ENCODE measurements at places on chromosomes 1 and 21.

GRCh38 chr1:59892841-59893811 is 33.4 kb downstream of the CYP2J2 start:
- no peak for DNase-seq

- no peak for DNase-seq
Measured at GRCh38 chr1:211641044-211641800, 34.2 kb downstream of the NEK2 start.

GRCh38 chr1:197557302-197557701 is 218.0 kb downstream of the DENND1B start:
- peak; percentile 30 for DNase-seq

- DNase-seq = peak; percentile 80
Measured at GRCh38 chr1:216600730-216601609, 122.3 kb downstream of the ESRRG start.

DNA sequence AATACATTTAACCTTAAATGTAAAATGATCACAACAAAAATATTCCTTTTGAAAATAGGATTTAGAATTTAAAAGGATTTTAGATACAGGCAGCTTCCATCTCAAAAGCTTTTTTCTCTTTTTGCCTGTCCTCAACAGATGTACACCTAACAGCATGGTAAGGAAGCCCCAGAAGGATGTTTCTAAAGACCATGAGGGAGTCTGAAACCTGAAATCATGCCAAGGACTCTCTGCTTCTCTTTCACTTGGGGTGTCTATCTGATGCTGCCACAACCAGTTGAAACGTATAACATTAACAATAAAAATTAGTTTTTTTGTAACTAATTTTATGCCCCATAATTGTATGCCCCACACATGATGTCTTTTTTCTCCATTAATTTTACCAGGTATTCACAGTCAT is 5.4 kb upstream of the ZNF281 start:
- peak; percentile 36 for DNase-seq

GRCh38 chr1:8330271-8331125 is 12.6 kb downstream of the SLC45A1 start:
- DNase-seq = no peak

DNA sequence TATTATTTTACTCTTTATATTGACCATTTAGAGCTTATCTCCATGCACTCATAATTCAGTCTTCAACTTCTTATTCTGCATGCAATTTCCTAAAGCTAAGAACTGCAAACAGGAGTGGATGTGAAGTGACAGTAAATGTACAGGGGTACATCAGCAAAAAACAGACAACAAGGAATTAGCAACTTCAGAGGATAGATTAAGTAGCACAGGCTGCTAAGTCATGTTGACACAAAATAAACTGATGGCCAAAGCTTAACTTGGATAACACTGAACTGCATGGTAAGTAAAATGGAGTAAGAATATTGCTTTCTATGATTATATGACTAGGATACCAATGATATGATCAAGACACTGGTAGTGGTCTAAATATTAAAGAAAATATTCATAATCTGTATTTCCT is 66.5 kb downstream of the USP24 start:
- DNase-seq = no peak

DNA sequence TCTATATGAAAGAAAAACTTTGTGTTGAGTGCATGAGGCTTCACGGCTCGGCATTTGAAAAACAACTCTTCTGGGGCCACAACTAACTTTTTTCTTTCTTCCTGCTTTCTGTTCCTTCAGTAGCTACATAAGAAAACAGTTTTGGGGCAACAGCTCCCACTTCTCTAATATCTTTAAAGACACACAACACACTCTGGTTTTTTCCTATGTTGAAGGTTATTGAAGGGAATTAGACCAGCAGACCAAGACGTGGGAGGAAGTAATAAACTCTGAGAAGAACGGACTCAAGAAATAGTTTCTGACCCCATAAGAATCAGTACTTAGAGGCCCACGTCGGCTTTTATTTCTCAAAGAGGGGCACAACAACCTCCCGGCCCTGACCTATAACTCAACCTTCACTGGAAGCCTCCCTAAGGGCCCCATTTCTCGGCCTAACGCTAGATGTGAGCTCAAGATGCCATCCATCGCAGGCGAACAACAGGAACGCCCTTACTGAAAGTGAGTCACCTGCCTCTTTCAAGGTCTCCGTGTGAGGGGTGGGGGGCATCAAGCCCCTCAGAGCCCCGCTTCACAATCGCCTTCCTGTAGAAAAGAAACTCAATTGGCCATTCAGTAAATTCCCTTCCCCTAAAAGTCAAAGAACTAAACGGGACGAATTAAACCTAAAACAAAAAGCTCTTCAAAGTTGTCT is 844 bp downstream of the ZMYM6 start:
- peak; percentile 30 for DNase-seq

DNA sequence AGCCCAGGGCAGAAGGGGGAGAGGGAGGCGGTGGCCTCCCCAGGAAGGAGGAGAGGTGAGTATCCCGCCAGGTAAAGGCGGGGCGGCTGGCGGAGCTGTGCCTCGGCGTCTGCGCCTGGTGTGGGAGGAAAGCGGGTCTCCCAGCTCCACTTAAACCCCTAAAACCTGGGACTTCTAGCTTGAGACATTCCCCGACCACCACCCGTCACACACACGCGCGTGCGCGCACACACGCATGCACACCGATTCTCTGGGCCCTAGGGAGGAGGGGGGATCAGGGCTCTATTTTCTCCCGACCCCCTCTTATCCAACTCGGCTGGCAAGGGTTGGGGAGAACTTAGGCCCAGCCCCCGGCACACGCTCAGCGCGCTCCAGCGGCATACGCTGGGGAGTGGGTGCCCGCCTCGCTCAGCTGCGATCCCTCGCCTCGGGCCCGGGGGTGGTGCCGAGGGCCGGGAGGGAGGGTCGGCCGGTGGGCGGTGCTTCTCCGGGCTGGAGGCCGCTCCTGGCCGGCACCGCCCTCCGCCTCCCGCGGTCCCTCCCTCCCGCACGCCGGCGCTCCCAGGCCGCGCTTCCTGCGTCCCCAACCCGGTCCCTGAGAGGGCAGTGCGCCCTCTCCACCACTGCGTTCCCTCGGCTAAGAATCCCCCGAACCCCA is at the start of gene TMEM51:
TSS of gene TMEM51 (plus strand) at position 564 of the 658 bp plus-strand sequence. CDS start 61,341 bp downstream, outside the sequence.
- peak; percentile 28 for DNase-seq

DNA sequence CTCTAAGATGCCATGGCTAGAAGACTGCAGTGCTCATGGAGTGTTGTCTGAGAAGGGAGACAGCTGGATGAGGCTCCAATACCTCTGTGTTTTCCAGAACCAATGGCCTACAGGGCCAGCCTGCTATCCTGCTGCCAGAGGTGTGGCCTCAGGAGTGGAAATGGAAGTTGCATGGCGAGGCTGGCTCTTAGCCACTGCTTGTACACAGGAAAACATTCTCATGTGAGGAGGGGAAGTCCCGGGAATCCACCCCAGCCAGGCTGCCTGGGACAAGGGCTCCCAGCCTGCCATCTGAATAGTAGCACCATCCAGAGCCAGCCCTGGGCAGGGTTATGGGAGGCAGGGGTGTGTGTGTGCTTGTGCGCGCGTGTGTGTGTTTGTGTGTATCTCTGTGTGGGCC is 56.5 kb downstream of the SDC3 start:
- DNase-seq = no peak

GRCh38 chr1:154265586-154265985 is 6.8 kb upstream of the HAX1 start:
- DNase-seq = no peak

GRCh38 chr1:246591958-246592357 is 25.7 kb downstream of the CNST start:
- no peak for DNase-seq

DNA sequence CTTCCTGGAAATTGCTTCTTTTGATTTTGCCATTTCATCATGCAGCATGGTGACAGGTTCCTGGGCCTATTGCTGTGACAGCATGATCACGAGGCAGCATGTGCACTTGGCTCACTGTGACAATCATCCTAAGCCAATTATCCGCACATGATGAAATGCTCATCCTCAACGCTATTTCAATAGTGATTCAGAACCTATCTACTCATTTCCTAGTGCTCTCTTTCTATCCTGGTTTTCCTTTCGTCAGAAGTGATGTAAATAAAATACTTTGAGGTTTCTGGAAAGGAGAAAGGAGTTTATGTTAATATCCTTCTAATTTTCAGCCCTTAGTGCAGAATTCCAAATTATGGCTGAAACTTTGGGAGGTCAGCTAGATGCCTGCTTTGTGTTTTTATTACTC is 110.6 kb upstream of the ADAMTS5 start:
- no peak for DNase-seq

GRCh38 chr21:24163539-24163938 is 1443.7 kb downstream of the MRPL39 start:
- no peak for DNase-seq

DNA sequence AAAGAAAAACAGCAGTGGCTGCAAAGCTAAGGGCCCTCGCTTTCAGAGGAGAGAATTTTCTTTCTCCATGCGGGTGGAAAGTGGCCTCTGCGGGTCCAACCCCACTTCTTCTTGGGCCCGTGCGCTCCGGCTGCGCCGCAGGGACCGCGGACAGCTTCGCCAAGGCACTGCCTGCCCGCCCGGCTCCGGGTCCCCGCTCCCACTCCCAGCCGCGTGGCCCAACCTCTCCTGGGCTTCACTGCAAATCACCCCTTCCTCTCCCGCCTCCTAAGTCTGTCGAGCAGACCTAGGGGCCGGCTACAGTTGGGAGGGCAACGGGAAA is 1.0 kb upstream of the RUNX3 start:
- DNase-seq = no peak

DNA sequence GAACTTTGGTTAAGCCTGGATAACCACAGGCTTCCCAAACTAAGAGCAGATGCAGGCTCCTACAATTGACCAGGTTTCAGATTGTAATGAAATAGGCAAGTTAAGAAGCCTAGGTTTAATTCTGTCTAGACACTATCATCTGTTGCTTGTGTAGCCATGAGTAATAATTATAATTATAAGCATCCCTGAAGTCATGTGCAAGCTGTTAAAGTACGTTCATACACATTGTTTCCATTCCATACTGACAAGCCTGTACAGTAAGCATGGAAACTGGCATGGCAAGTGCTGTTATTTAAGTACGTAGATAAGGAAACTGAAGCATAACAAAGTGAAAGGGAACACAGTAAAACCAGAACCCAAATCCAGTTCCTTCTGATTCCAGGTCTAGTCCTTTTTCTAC is 557.2 kb upstream of the BEND5 start:
- DNase-seq = peak; percentile 70

- peak; percentile 73 for DNase-seq
Measured at GRCh38 chr1:243842978-243843511, 7.0 kb downstream of the AKT3 start.

GRCh38 chr1:60287536-60287935 is 214.0 kb upstream of the C1orf87 start:
- no peak for DNase-seq

GRCh38 chr21:35616090-35616489 is 444.2 kb downstream of the SETD4 start:
- DNase-seq = peak; percentile 70

GRCh38 chr21:18913914-18914313 is 510.3 kb upstream of the TMPRSS15 start:
- DNase-seq = no peak

DNA sequence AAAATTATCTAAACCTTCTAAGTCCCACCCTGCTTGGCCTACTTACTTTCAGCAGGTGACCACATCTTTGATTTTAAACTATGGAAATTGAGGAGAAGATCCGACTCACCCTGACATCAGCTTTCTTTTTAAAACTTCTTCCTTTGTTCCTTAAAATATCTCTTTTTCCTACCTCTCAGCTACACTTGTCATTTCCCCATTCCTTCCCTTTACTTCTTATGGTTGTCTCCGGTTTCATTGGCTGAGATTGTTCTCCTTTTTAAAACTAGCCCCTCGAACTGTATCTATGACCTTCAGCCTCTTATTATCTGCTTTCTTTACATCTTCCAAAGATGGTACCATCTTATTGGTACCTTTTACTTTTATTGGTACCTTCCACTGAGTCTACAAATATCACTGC is 87.8 kb upstream of the NRIP1 start:
- no peak for DNase-seq

GRCh38 chr1:210233216-210233494 is 559 bp downstream of the SERTAD4 start:
- DNase-seq = no peak

DNA sequence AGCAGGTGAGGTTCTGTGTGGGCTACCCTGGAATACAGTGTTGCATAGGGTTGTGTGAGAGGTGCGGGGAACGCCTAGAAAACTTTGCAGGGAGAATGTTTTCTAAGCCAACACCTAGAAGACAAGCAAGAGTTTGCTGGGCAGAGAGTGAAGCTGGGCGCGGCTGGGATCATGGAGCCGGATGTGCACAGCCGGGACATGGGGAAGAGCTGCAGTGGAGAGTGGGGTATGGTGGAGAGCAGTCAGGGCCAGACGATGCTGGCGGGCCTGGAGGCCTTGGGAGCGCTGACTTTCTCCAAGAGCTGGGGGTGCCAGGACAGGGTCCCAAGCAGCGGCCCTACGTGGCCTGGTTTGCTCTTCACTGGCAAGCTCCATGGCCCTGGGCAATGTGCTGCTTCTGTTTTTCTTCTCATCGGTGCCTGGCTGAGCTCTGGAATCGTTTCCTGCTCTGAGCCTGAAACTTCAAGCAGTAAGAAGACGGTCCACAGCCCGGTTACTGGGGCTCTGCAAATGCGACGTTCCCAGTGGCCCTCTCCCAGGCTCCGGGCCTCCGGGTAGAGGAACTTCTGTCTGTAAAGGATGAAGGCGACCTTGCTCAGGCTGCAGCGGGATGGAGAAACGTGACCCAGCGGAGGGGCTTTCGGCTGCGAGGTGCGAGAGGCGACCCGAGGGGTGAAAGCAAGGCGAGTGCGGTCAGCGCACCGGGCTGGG is 51.9 kb upstream of the CD34 start:
- DNase-seq = peak; percentile 35

GRCh38 chr21:26140164-26140579 is 30.4 kb downstream of the APP start:
- peak; percentile 48 for DNase-seq

DNA sequence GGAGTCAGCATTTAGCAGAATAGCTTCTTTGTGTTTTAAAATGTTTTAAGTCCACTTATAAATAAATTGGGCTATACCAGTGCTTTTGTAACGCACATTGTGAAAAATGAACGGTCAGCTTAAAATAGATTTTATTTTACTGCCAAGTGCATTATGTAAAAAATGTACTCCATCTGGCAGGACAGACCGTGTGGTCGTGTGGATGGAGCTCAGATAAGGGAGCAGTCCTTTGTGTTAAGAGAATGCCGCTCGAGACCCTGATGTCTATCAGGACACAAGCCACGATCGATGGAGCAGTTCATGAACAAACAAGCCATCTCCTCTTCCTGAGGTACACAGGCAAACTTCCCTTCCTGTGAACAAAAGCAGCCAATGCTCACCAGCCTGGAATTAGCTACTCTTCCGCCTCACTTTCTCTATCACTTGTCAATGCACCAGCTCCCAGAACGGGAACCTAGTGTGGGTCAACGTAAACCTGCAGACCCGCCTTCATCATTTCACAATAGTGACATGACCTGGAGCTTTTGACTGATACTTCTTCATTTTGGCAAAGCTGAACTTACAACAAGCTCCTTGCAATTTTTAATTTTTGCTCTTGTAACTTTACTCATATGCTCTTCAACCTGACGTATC is 243.5 kb downstream of the TGFB2 start:
- DNase-seq = no peak

- DNase-seq = no peak
Measured at GRCh38 chr1:44568128-44568900, 106.0 kb downstream of the TMEM53 start.

Data from fibroblast of skin of abdomen (primary cell).